ENCODE measurements at places on chromosomes 12 and 14.
A peak's percentile ranks its signal among the peaks of the same experiment; 100 is the strongest.

DNA sequence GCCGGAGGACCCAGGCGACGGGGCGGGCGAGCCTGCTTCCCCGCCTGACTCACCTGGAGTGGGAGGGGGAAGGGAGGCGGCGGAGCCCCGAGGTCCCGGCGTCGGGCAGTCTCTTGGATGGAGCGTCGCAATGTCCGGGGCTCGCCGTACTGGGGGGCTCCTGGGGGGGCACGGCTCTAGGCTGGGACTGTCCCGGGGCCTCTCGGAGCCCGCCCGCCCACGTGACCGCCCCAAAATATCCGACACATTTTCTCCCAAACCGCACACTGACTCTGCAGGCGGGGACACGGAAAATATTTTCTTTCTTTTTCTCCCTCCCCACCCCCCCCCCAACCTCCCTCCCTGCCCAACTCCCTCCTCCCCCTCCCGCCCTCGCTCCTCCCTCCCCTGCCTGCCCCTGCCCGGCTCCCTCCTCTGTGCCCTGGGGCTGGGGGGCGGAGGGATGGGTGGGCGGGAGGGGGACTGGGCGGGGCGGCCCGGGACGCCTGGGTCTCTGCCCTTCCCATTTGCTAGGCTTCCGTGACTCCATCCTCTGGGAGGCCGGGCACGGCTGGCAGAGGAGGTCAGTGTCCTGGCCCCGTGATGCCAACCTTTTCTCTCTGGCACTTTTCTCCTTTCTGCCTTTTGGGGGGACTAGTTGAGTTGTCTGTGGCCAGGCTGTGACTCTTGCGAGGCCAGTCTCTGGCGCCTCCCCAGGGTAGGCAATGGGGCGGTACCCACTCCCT, at the start of gene RARG:
RARG (minus strand) TSS at position 289 of the 725 bp plus-strand sequence. CDS start 4,664 bp downstream, outside the sequence.
- DNase-seq = peak; percentile 38

DNA sequence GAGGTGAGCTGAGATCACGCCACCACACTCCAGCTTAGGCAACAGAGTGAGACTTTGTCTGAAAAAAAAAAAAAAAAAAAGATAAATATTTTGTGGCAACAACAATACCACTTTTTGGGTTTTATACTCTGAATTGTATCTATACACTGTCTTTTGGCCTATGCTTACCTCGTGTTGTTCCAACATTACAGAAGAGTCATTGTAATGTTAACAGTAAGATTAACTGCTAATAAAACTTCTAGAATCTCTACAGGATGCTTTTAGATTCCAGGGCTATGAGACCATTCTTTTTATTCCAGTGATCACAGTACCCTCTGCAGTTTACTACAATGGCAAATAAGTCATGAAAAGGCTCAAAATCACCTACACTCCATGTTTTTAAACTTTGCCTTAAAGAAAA, 11.6 kb downstream of the IFT81 start:
- no peak for DNase-seq

DNA sequence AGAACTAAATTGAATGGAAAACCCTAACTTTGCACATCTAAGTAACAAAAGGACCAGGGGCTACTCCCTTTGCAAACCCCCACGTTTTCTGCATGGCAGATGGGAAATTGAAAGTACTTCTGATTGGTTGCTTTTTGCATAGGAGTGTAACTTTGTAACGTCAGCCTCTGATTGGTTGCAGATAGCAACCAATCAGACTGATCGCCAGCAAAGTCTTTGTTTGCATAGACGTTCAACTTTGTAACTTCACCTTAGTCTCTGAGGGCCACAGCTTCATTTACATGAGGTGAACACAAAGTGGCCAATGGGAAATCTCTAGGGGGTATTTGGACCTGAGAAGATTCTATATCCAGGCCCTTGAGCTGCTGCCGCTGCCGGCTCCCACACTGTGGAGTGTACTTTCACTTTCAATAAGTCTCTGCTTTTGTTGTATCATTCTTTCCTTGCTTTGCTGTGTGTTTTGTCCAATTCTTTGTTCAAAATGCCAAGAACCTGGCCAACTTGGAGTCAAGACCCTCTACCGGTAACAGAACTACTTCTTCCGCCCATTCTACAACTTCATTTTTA, 102.5 kb upstream of the PRICKLE1 start:
- DNase-seq = no peak

- no peak for DNase-seq
These were observed 2.1 kb downstream of the FBXO21 start for GRCh38 chr12:117188121-117188665.
